ENCODE measurements at places on chromosomes 7 and 10. TPM values are rescaled to one million over a fixed set of nuclear protein-coding genes. Genes with fewer than 3 reads are reported as not detected.

BTBD16 gene
- not detected for total RNA-seq

TWIST1 gene
- total RNA-seq: 0.74 TPM

SPDYE2 gene
- 0.34 TPM for total RNA-seq

HOGA1 gene
- 2.3 TPM for total RNA-seq

DNA sequence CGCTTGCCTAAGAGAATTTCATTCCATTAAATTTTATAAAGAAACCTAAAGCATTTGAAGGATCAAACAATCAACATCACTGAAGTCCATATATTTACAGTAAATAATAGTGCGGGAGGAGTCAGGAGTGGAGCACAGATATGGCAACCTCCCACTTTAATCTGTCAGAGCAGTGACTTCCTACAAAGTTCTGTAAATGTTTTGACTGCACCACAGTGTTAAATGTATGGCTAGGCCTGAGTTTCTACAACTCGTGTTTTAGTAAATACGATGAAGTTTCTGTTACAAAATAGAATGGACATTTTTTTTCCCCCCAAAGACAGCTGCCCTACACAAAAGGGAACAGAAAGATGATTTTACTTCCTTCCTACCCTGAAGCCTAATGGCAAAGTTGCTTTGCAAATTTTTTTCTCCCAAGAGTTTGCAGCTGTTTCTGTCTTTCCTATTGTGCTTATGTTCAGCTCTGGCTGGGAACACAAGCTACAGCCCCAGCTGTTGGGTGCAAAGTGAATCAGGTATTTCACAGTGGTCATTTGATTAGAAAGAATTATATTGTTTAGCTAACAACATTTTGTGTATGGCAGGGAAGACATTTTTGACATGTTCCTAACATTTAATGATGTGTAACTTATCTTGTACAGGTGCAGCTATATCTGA is 62.1 kb downstream of the MET start:
- H3K4me3 ChIP-seq: no peak overlapping the region
- no peaks in the 10 kb centered on the region for H3K36me3 ChIP-seq
- no peak overlapping the region for H3K27ac ChIP-seq
- no peaks in the 10 kb centered on the region for H3K4me1 ChIP-seq
- no peaks in the 10 kb centered on the region for H3K27me3 ChIP-seq

GRCh38 chr10:62456611-62457101 is 82.5 kb downstream of the ZNF365 start:
- H3K27ac ChIP-seq: no peak overlapping the region
- H3K4me3 ChIP-seq: no peak overlapping the region
- no peaks in the 10 kb centered on the region for H3K27me3 ChIP-seq
- no peak for DNase-seq

DNA sequence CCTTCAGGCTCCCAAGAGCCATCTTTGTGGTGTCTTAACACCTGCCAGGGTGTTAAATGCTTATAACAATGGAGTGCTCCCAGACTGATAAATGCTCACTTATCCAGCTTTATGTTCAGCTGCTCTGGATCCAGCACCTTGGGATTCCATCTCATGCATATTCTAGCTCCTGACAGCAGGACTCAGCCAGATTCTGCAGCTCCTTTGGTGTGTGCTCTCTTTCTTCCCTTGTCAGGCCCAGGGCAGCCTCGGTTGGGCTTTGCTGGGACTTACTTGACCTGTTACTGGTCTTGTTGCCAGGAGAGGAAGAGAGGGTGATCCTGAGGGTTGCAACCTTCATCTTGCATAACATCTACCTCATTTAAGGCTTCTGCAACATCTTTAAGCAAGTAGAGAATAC is 59.4 kb upstream of the CCNY start:
- no peaks in the 10 kb centered on the region for H3K36me3 ChIP-seq
- H3K4me1 ChIP-seq: no peaks in the 10 kb centered on the region
- no peak overlapping the region for H3K4me3 ChIP-seq
- no peak for DNase-seq

- no peaks in the 10 kb centered on the region for H3K36me3 ChIP-seq
- no peaks in the 10 kb centered on the region for H3K27me3 ChIP-seq
- no peak for DNase-seq
- H3K4me1 ChIP-seq: no peaks in the 10 kb centered on the region
- no peak overlapping the region for H3K4me3 ChIP-seq
Measured at GRCh38 chr7:133771788-133772419, 355.2 kb upstream of the LRGUK start.

- H3K27ac ChIP-seq: peak overlapping the region; percentile 63
- no peaks in the 10 kb centered on the region for H3K36me3 ChIP-seq
- no peaks in the 10 kb centered on the region for H3K27me3 ChIP-seq
- peak overlapping the region; percentile 98 for H3K4me3 ChIP-seq
- peak; percentile 44 for DNase-seq
Measured at GRCh38 chr7:97971120-97971989, 18.6 kb downstream of the OCM2 start.

- peak overlapping the region; percentile 98 for H3K27ac ChIP-seq
- H3K4me1 ChIP-seq: peaks cover 34% of the 10 kb centered on the region
- H3K27me3 ChIP-seq: no peaks in the 10 kb centered on the region
Measured at GRCh38 chr10:15167411-15168290, 842 bp downstream of the NMT2 start.

GRCh38 chr10:31004611-31005193 is 27.0 kb downstream of the ZNF438 start:
- H3K27me3 ChIP-seq: no peaks in the 10 kb centered on the region
- no peak for DNase-seq
- no peaks in the 10 kb centered on the region for H3K4me1 ChIP-seq
- H3K36me3 ChIP-seq: no peaks in the 10 kb centered on the region

GRCh38 chr10:27743012-27743876 is 2.4 kb downstream of the MKX start:
- peak; percentile 40 for DNase-seq
- peak overlapping the region; percentile 13 for H3K27ac ChIP-seq
- H3K4me1 ChIP-seq: peaks cover 28% of the 10 kb centered on the region
- no peaks in the 10 kb centered on the region for H3K36me3 ChIP-seq
- H3K27me3 ChIP-seq: peaks cover 76% of the 10 kb centered on the region
- H3K4me3 ChIP-seq: peak overlapping the region; percentile 33

DNA sequence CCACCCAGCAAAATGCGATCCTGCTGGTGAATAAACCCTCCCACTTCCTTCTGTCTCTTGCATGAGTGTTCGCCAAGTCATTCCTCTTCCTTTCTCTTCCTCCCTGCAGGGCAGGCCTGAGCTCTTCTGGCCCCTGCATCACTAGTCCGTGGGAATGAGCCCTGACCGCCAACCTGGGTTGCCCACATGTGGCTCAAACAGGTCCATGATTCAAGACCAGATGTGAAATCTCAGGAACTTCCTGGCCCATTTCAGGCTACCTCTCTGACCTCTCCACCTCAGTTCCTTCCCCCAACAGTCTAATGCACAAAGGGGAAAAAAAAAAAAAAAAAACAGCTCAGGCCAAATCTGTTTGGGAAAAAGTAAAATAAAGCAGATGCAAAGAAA is 5.4 kb upstream of the YWHAG start:
- H3K36me3 ChIP-seq: no peaks in the 10 kb centered on the region
- no peak for DNase-seq
- H3K4me3 ChIP-seq: no peak overlapping the region
- H3K27me3 ChIP-seq: no peaks in the 10 kb centered on the region

- no peak overlapping the region for H3K27ac ChIP-seq
- DNase-seq: no peak
- no peak overlapping the region for H3K4me3 ChIP-seq
- H3K27me3 ChIP-seq: no peaks in the 10 kb centered on the region
- no peaks in the 10 kb centered on the region for H3K36me3 ChIP-seq
Measured at GRCh38 chr7:129069021-129069420, 14.1 kb upstream of the TNPO3 start.
